ENCODE measurements at places on chromosomes 1 and 21. TPM values are rescaled to one million over a fixed set of nuclear protein-coding genes. Genes with fewer than 3 reads are reported as not detected.

Gene CSMD2
- 0.88 TPM for total RNA-seq

Gene RGSL1
- not detected for total RNA-seq

DNA sequence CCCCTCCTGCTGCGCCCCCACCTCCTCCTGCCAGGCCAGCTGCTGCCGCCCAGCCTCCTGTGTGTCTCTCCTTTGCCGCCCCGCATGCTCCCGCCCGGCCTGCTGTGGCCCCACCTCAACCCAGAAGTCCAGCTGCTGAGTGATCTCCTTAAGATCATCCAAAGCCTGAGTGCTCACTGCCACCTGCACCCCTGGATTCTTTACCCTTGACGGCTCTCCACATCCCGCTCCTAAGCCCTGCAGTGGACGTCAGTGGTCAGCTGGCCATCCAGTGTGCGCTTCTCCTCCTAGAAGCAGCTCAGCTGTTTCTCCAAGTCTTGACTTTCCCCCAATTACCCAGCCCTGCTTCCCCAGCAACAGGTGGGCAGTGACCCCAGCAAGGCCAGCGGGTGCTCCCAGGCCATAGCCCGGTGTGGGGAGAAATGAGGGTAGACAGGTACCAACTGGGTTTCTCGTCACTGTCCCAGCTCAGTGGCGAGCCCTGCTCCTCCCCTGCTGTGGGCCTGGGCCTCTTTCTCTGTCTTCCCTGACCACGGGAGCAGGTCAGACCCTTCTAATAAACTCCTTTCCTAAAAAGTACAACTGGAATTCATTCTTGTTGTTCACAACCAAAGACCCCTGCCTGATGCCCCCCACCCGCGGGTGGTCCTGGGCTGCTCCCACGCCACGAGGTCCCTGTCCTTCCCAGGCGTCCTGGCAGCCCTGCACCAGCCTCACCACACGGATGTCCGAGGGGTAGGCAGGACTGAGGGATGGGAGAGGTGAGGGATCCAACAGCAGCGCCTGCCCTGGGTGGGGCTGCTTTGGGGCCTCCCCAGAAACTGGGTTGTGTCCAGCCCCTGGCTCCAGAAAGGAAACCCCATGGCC is 1.4 kb downstream of the KRTAP10-7 start:
- H3K4me3 ChIP-seq, result no peak overlapping the region
- peaks cover 8% of the 10 kb centered on the region for H3K27me3 ChIP-seq

GRCh38 chr1:55552636-55553035 is 337.5 kb upstream of the USP24 start:
- H3K27ac ChIP-seq, result no peak overlapping the region
- H3K27me3 ChIP-seq, result peaks cover 4% of the 10 kb centered on the region
